CD8-positive, alpha-beta memory T cell (primary cell): ENCODE measurements at places on chromosomes 2 and 18. TPM values are rescaled to one million over a fixed set of nuclear protein-coding genes. Genes with fewer than 3 reads are reported as not detected.

Gene ZNF516
- total RNA-seq, result 1.3 TPM

Gene ITSN2
- 71.2 TPM for total RNA-seq

Gene CIAO1
- total RNA-seq, result 73.8 TPM

- DNase-seq, result no peak
Measured at GRCh38 chr2:79604748-79605147, 91.9 kb downstream of the CTNNA2 start.

- DNase-seq, result no peak
Measured at GRCh38 chr2:102027036-102027980, 35.5 kb downstream of the IL1R2 start.

DNA sequence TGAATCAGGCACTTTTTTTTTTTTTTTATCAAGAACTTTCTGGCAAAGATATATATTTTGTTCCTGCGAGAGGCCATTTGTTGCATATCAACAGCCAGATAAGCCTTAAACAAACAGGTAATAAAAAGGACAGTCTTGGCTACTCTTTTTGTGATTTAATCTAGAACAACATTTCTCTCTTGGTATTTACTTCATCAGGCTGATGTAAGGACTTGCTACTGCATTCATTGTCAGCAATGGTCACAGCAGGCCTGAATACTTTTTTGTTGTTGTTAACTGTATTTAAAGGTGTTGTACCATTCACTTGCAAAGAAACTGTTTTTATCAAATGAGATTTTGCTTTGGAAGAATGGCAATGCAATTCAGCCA lies 683.8 kb downstream of the IRS1 start:
- DNase-seq, result no peak

DNA sequence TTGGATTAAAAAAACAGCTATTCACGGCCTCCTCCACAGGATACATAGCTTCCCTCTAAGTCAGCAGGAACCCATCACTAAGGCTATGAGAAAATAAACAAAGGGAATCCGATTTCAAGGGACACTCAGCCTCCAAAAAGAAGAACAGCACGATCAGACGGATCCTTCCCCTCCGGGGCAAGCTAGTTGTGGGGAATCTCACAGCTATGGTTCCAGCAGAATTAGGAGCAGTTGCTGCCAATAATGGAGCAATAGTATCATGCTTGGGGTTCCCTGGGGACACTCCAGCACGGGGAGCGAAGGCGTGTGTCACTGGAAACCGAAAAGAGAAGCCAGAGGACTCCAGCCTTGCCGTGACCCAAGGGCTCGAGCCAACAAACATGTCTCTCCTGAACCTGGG lies 163.1 kb downstream of the TTC32 start:
- no peak for DNase-seq

DNA sequence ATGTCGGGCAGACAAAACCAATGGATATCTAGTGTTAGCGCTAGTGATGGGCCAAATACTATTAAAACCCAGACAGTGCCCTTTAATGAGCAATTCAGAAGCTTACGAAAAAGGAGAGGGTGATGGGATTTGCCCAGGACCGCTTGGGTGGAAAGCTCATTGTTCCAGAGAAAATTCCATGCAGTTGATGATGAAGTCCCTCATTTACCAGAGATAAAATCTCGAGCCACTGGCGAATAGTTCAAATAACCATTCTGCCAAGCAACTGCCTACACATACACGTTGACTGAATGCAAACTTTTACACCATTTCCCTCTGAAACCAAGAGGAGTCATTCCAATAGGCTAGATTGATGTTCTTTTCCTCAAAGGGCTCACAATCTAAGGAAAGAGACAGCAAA lies 73.6 kb upstream of the ARL4C start:
- no peak for DNase-seq

- no peak for DNase-seq
Measured at GRCh38 chr2:124039762-124040291, 14.7 kb downstream of the CNTNAP5 start.

- DNase-seq, result peak; percentile 58
Measured at GRCh38 chr18:63137999-63138435, 181.6 kb downstream of the BCL2 start.

DNA sequence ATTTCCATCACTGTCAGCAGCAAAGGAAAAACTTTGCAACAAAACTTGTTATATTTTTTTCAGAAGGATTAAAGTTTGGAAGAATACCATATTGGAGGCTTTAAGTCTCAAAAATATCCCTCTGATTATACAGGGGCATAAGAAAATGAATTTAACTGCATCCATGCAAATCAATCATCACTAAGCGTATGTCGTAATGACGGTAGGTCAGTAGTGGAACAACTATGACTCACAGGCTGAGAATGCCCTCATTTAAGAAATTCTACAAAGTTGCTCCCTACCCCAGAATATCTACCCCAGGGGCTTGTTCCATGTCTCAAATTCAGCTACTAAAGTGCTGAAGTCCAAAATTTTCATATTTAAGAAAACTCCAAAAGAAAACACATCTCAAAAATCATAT lies 12.5 kb upstream of the NAB1 start:
- no peak for DNase-seq

DNA sequence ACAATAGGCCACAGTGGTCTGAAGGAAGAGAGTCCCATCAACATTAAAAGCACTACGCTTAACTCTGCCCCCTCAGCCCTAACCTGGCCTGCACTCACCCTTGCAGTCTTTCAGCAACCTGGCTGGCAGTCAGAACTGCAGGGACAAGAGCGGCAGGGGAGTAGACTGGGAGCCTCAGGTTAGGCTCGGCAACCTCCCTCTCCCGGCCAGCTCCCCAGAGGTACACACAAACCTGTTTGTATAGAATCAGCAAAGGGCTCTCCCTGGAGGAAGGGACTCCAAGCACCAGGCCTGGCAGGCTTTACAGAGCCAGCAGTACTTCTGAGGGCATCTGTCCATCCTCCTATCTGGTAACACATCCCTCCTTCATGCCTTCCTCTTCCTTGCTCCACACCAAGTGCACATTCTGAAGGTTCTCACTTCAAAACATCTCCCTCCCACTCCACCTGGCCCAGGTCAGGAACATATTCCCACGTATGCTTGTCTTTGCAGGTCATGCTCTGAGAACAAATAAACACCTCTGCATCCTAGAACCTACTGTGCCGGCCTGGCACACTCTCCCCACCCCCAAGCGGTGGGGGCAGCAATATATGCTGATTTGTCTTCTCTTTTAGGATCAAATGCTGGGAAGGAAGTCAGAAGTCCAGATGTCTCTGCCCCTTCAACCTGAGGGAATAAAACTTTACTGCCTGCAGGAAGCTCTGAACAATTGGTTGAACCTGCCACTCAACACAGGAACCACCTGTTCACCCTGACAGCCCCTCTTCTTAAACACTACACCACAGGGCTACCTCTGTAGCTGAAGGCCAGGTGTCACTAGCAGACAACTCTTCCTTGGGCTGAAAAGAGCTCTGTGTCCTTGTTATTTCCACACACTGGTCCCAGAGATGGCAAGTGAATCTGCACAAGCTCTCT lies 12.6 kb upstream of the SFXN5 start:
- no peak for DNase-seq

DNA sequence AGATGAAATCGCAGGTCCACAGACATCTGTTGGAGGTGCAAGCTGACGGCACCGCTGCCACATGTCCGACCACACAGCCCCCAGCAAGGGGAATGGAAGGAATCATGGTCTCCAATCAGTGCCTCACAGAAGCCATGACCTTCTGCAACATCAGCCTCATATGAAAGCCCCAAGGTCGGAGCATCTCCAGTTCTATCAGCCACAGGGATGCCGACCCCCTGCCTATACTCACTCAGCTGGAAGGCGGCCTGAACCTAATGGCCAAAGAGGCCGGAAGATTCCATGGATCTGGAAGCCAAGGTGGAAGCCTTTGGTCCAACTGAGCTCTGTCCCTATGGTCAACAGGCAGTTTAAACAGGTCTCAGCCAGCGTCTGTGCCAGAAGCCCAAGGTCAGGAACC lies 278.8 kb downstream of the TNS1 start:
- no peak for DNase-seq

DNA sequence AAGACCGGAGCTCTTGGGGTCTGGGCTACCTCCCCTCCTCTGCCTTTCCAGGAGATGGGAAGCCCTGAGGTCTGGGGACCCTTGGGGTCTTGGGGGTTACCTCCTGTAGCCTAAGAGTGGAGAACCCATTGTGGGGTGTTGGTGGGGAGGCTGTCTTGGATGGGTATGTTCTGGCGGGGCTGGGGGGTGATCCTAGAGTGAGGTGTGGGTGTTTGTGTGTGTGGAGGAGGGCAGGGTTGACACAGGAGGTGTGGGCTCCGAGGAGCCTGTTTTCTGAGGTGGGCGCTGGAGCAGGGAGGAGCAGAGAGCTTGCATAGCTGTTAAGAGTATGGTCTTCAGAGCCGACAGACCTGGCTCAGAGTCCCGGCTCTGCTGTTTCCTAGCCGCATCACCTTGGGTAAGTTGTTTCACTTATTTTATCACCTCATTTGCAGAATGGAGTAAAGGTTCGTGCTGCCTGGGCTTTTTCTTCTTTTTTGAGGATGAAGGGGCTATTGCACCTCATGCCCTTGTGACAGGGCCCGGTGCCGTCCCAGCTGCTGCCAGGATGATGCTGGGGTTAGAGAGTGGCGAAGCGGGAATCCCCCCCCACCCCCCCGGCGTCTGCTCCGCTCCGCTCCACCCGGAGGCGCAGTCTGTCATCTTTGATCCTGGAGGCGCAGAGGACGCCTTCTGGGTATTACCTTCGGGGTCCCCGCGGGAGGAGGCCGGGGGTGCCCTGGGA lies 17.2 kb downstream of the TET3 start:
- DNase-seq, result no peak

GRCh38 chr18:59787998-59788790 lies 91.0 kb upstream of the CCBE1 start:
- no peak for DNase-seq

DNA sequence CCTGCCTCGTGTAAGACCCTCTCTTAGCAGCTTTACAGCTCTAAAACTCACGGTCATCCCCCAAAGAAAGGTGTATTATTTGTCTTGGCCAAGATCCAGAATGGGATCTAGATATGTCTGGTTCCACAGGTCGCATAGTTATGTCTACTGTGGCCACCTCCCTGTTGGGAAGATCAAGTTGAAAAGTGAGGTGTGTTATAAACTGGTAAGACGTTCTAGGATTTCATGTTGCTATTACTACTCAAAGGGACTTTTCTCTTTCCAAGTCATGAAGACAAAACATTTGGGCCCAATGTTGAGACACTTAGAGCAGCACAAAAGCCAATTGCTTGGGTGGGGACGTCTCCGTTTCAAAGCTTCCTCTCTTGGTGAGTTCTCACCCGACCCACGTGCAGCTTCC lies 766.0 kb downstream of the RNF144A start:
- no peak for DNase-seq

DNA sequence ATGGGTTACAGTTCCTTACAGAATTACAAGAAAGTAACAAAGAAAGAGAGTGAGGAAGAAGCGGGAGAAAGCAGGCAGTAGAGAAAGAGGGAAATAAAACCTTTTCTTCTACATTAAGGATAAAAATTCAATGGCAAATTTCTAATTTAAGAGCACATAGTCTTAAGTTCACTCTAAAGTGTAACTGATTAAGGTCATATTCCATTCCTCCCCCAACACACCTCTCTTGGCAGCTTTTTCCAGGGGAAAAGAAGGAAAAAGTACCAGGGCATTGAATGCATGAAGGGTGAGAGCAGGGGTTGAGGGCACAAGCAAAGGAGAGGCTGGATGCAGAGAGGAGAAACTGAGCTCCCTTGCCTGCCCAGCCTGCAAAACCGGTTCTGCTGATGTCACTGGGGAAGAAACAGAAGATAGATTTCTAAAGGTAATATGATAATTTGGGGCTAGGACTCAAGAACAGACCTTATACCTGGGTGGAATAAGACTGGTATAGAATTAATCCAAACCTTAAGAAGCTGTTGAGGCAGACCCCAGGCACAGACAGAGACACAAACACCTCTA lies 4.6 kb downstream of the ACMSD start:
- no peak for DNase-seq

DNA sequence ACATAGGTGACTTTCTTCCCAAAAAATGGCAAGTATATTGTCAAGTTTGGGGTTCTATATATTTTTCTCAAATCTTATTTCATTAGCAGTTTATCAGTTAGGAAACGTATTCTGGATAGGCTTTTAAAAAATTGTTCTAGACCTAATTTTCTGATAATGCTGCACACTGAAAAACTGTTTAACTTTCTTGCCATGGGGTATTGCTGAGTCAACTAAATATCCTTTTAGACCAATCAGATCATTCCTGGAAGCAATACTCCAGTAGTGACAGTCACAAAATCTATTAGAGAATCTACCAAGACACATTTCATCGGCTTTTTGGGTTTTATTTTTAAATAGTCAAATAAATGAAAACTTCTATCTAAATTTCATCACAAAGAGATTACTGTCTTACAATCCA lies 440.6 kb downstream of the LRRTM4 start:
- DNase-seq, result no peak

GRCh38 chr2:15965564-15966019 lies 25.2 kb downstream of the MYCN start:
- DNase-seq, result no peak

GRCh38 chr18:68431111-68431921 lies 283.6 kb downstream of the TMX3 start:
- no peak for DNase-seq

GRCh38 chr2:169001116-169001815 lies 29.9 kb downstream of the ABCB11 start:
- no peak for DNase-seq

DNA sequence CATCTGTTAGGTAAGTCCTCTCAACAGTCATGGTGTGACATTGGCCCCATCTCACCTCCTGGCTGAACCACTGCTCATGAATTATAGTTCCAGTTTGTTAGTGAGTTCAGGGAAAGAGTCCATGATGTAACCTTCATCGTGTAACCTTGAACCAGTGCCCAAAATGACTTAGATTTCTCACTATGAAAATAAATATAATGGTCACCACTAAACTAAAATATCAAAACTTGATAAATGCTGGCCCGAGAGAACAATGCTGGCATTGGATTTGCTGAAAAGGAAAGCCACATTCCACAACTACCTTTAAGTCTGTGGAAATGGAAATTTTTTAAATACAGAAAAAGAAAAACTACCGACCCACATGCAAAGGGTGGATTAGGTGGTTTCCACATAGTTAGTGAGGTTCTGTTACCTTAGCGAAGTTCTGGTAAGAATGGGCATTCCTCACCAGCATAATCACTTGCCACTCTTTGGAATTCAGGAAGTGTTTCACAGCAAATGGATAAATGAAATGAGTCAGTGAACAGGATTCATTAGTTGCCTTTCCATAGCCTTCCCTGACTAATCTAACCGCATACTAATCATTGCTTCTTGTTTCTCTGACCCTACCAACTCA lies 133.9 kb upstream of the CTAGE1 start:
- no peak for DNase-seq

DNA sequence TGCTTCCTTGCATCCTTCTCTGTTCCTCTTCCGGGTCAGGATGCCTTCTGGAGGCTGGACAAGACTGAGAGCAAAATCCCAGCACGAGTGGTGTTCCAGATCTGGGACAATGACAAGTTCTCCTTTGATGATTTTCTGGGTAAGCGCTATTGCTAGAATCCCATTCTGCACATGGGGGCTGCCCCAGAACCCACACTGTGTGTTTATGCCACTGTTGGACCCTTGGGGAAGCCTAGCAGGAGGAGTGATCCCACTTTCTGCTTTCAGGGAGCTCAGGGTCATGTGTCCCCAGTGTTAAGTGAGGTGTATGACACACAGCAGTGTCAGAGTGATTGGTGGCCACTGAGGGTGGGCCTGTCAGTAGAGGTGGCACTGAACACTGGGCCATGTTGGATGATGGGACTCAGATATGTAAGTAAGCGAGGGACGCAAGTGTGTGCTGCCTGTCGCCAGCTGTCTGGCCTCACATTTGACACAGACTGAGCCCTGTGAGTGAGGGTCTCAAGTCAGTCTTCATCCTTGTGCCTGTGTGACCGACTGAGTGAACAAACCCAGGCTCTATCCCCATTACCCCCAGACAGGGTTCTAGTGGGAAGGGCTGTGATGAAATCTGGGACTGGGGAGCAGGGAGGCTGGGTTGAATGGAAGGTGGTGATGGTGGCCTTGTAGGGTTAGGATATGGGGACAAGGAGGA lies 220.9 kb downstream of the DYSF start:
- no peak for DNase-seq
